ENCODE measurements at places on chromosomes 6 and 20. TPM values are rescaled to one million over a fixed set of nuclear protein-coding genes. Genes with fewer than 3 reads are reported as not detected.

DNA sequence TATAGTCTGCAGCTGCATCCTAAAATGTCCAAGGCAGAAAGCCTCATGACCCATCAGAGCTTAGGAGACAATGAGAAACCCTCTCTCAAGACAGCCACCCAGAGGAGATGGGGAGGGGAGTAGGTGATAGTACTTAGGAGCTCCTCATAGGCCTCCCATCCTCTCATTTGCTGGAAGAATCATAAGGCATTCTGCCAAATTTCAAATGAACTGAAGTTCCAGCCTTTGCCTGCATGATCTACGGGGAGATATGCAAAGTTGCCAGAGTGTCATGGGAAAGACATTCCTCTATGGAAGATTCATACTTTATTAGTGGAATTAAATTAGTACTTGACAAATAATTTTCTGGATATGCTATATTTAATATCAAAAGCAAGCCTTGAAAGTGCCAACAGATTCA lies 194.1 kb upstream of the GJE1 start:
- H3K4me1 ChIP-seq: no peaks in the 10 kb centered on the region
- H3K36me3 ChIP-seq: no peaks in the 10 kb centered on the region
- H3K27ac ChIP-seq: no peak overlapping the region
- H3K27me3 ChIP-seq: no peaks in the 10 kb centered on the region

DNA sequence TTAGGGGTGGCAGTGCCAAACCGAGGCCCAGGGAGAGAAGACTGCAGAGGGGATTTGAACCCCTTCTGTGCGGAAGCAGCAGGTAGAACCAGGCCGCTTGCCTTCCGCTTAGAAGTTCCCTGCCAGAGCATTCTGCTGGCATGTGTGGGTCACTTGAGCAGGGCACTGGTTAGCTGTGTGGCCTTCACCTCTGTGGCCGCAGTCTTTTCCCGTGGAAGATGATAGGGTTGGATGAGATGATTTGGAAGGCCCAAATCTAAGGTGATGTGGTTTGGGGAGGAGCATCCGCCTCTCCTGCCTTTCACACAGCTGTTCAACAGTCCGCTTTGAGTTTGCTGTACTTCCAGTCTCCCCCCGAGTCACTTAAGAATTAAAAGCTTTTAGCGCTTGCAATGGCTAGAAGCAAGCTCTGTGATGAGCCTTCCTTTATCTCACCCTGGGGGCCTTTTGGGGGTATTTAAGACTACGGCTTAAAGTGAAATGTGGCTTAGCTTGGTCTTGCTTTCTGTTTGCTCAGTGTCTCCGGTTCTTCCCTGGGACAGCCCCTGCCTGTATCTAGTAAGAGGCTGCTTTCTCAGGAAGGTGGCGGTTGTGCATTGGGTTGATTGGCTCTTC lies 743 bp downstream of the CMTR1 start:
- H3K27me3 ChIP-seq: no peaks in the 10 kb centered on the region
- H3K4me3 ChIP-seq: peak overlapping the region; percentile 92
- peaks cover 20% of the 10 kb centered on the region for H3K4me1 ChIP-seq
- peaks cover 32% of the 10 kb centered on the region for H3K36me3 ChIP-seq
- DNase-seq: no peak

DNA sequence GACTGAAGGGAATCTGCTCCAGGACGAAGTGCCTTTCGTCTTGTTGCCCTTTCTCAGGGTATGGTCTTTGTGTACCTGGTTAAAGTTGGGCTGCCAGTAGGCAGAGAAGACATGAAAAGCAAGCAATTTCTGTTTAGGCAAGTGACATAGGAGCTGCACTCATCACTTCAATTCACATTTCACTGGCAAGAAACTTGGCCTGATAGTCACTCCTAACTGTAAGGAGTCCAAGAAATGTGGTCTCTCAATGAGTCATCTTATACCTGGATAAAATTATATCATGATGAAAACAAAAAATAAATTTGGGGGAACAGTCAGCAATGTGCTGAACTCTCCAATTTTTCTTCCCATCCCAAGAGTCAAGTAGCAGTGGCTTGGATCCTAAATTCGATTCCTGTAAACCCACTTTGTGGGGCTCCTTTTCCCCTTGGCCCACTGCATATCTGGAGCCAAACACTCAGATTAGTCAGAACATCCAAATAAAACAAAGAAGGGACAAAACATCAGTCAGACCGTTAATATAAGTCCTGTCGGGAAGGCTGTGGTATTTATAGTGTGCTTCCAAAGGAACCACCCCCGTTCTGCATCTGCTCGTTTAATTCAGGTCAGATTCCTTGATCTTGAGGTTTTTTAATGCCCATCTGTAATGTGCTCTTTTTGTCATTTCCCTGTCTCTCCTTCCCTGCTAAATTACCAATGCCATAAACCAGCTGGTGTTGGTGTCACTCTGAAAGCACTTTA lies 5.0 kb upstream of the GABRR1 start:
- DNase-seq: no peak
- no peaks in the 10 kb centered on the region for H3K36me3 ChIP-seq
- peaks cover 12% of the 10 kb centered on the region for H3K4me1 ChIP-seq
- no peak overlapping the region for H3K4me3 ChIP-seq
- no peaks in the 10 kb centered on the region for H3K27me3 ChIP-seq
- peak overlapping the region; percentile 40 for H3K27ac ChIP-seq

GRCh38 chr6:90575267-90575666 lies 11.6 kb downstream of the MAP3K7 start:
- no peak for DNase-seq
- H3K36me3 ChIP-seq: no peaks in the 10 kb centered on the region
- H3K27ac ChIP-seq: no peak overlapping the region

- H3K4me3 ChIP-seq: no peak overlapping the region
- no peak overlapping the region for H3K27ac ChIP-seq
- no peaks in the 10 kb centered on the region for H3K36me3 ChIP-seq
- peaks cover 15% of the 10 kb centered on the region for H3K4me1 ChIP-seq
- H3K27me3 ChIP-seq: no peaks in the 10 kb centered on the region
Measured at GRCh38 chr6:149084808-149085556, 232.5 kb upstream of the TAB2 start.

GRCh38 chr6:138682704-138683527 lies 90.7 kb upstream of the CCDC28A start:
- peak overlapping the region; percentile 61 for H3K27ac ChIP-seq
- H3K4me1 ChIP-seq: no peaks in the 10 kb centered on the region
- H3K36me3 ChIP-seq: no peaks in the 10 kb centered on the region
- no peak for DNase-seq
- H3K27me3 ChIP-seq: no peaks in the 10 kb centered on the region

- H3K36me3 ChIP-seq: peaks cover 8% of the 10 kb centered on the region
- no peak overlapping the region for H3K4me3 ChIP-seq
- peaks cover 29% of the 10 kb centered on the region for H3K4me1 ChIP-seq
- DNase-seq: no peak
Measured at GRCh38 chr20:25000268-25000801, 7.8 kb upstream of the APMAP start.

GRCh38 chr6:21202521-21202920 lies 391.0 kb upstream of the SOX4 start:
- DNase-seq: no peak
- no peak overlapping the region for H3K4me3 ChIP-seq
- H3K36me3 ChIP-seq: no peaks in the 10 kb centered on the region
- H3K27ac ChIP-seq: no peak overlapping the region
- H3K4me1 ChIP-seq: peaks cover 11% of the 10 kb centered on the region
- H3K27me3 ChIP-seq: no peaks in the 10 kb centered on the region

DNA sequence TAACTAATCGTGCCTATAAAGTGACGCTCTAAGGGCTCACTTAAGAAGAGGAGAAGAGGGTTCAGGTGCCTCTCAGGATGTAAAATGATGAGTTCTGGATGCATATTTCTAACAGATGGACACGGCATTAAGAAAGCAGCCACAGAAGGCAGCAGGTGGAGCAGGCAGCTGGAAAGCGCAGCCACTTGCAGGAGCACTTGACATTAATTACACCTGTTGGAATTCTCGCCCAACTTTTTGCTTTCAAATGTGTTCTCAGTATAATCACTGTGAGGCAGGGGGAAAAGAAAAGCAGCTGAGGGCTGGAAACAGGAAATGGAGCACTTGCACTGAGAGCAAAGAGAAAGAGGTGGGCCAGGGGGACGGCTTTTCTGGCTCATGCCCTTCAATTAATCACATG lies 164.2 kb downstream of the NKAIN2 start:
- H3K4me3 ChIP-seq: no peak overlapping the region
- H3K27ac ChIP-seq: no peak overlapping the region
- H3K27me3 ChIP-seq: no peaks in the 10 kb centered on the region
- no peaks in the 10 kb centered on the region for H3K36me3 ChIP-seq
- H3K4me1 ChIP-seq: peaks cover 8% of the 10 kb centered on the region

GRCh38 chr20:50514750-50515149 lies 4.6 kb downstream of the PTPN1 start:
- H3K27ac ChIP-seq: peak overlapping the region; percentile 40
- DNase-seq: no peak
- no peak overlapping the region for H3K4me3 ChIP-seq
- H3K4me1 ChIP-seq: peaks cover 85% of the 10 kb centered on the region

DNA sequence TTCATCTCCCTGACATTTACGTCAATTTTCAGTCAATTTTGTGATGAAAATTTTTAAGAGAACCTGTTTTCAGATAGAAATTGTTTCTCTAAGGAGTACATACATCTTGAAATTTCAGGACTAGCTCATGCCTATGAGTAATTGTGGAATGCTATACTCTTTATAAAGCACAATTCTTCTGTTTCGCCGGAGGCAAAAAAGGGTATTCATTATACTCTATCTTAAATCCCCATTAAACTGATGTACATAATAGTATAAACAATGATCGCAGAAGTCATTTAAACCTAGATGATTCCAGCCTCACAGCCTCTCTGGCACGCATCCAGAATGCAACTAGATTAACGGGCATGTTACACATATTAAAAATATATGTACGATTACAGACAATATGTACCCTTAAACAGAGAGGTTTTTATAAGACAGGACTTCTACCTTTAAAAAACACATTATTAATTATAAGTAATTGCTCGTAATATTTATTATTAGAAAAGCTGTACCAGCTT lies 62.6 kb downstream of the NRSN1 start:
- H3K4me1 ChIP-seq: no peaks in the 10 kb centered on the region
- H3K27ac ChIP-seq: no peak overlapping the region
- H3K4me3 ChIP-seq: no peak overlapping the region
- H3K36me3 ChIP-seq: no peaks in the 10 kb centered on the region
- H3K27me3 ChIP-seq: no peaks in the 10 kb centered on the region

- H3K27me3 ChIP-seq: no peaks in the 10 kb centered on the region
- H3K4me3 ChIP-seq: no peak overlapping the region
- DNase-seq: no peak
- H3K4me1 ChIP-seq: peaks cover 3% of the 10 kb centered on the region
Measured at GRCh38 chr20:19791887-19792286, 33.8 kb downstream of the RIN2 start.

SLC35D3 gene
- total RNA-seq: 0.11 TPM

NCOA6 gene
- 14.9 TPM for total RNA-seq

CASS4 gene
- 4.1 TPM for total RNA-seq

TUBB1 gene
- total RNA-seq: not detected

KCNK16 gene
- not detected for total RNA-seq

ASCC3 gene
- 20.3 TPM for total RNA-seq

SOX18 gene
- total RNA-seq: 16.8 TPM

MATN4 gene
- total RNA-seq: not detected

BTN2A1 gene
- 17.9 TPM for total RNA-seq

ISM1 gene
- 1.8 TPM for total RNA-seq

PKIB gene
- 1.2 TPM for total RNA-seq
